ENCODE measurements at places on chromosomes 3 and 15.
A peak's percentile ranks its signal among the peaks of the same experiment; 100 is the strongest.

- DNase-seq: no peak
Measured at GRCh38 chr15:90413411-90414379, 25.7 kb downstream of the IQGAP1 start.

GRCh38 chr15:67109141-67110034, 44.0 kb downstream of the SMAD3 start:
- no peak for DNase-seq

- DNase-seq: no peak
Measured at GRCh38 chr15:98324341-98324970, 323.9 kb upstream of the IGF1R start.

DNA sequence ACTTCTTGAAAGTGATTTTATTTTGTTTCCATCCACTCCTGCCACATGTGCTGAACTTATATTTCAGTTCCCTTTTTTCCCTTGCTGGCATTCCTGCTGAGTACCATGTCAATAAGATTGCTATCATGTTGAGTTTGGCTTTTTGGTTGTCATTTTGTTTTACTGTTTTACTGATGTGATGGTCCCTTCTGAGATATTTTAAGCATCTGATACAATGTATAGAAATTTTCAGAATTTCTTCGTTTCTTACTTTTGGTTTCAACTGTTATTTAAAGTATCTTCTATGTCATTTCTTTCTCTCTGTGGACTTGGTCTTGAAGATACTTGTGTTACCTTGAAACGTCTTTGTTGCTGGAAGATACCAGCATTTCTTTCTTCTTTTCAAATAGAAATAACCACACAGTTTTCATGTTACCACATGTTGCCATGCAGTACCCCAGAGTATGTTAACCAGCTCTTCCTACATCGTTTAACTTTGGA, 14.1 kb downstream of the SIDT1 start:
- DNase-seq: no peak

DNA sequence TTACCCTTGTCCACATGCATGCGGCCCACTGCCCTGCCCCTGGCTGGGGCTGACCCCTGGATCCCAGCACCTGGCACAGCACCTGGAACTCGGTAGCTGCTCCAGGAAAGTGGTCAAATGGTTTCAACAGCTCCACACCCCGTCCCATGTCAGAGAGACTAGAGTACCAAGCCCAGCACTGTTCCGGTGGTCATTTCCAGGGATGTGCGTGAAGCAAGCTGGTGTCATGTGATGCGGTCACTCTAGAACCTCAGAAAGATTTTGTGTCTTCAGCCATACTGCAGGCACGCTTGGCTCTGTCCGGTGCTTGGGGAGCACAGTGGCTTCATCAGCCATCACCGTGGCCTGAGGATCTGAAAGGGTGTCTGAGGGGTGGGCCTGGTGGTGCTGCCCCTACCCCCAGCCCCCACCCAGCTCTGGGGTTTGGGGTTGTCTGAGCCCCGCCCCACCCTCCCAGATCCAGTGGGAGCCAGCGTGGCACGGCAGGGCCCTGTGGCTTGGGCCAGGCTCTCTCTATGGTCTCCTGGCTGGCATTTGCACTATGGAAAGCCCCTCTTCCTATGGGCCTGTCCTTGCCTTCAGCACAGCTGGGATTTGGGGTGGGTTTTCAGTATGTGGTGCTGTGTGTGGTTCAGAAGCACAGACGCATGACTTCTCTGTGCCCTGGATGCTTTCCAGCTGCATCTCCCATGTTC, 15.3 kb downstream of the APBA2 start:
- DNase-seq: no peak

GRCh38 chr3:1232276-1232675, 139.5 kb downstream of the CNTN6 start:
- DNase-seq: no peak

DNA sequence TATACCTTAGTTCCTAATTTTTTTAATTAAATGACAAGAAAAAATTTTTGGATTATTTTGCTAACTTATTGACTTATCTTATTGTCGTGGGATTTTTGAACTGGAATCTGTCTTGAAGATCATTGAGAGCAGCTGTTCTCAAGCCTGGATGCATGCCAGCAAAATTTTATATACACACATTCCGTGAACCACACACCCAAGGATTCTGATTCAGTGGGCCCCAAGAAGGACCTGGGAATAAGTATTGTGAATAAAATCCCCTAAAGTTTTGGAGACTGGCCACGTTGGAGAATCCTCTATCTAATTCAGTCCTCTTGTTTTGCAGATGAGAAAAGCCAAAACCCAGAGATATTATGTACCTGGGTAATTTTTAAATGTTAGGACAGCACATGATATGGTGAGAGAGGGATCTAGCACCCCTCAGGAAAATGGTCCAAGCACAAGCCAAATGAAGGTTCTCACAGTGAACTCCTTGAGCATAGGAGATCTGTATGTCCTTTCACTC, 55.2 kb downstream of the UNC13C start:
- no peak for DNase-seq

DNA sequence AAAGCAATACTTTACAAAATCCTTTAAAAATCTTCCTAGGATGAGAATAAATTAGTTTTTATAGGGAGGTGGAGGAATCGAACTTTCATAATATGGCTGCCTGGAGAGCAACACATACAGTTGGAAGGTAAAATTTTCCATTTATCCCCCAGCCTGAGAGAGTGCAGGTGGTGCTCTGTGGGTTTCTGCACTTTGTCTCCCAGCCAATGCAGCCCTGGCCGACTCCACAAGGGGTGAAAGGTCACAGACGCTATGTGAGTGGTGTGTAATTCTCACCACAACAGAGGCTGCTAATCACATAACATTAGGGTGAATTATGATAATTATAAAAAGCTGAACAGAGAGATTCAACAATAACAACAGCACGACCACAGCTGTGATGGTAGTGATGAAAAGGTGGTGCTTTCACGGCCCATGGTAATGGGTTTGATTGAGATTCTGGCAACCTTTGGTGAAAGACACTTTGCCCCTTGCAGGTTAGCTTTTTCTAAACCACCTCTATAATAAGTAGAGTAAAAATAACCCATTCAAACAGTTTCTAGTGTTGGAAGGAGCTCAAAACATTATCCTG, 30.1 kb upstream of the NANOGP8 start:
- peak; percentile 65 for DNase-seq

GRCh38 chr15:89444241-89445225, 51.9 kb downstream of the RHCG start:
- no peak for DNase-seq

DNA sequence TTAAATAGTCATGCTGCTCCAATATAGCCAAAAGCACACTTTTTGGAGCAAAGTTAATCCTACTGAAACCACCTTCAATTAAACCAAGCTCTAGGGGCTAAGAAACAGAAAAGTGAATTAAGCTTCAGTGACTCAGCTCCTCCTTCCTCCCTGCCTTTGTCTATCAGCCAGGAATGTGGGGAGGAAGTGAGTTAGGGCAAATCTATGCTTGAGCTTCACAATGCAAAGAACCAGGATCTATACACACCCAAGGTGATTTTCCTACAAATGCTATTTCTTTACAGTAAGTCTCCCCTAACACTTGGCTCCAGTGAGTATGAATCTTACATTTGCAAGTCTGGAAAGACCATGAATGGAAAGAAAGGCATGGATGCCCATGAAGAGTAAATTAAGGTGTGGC, 212.1 kb downstream of the P3H2 start:
- no peak for DNase-seq

DNA sequence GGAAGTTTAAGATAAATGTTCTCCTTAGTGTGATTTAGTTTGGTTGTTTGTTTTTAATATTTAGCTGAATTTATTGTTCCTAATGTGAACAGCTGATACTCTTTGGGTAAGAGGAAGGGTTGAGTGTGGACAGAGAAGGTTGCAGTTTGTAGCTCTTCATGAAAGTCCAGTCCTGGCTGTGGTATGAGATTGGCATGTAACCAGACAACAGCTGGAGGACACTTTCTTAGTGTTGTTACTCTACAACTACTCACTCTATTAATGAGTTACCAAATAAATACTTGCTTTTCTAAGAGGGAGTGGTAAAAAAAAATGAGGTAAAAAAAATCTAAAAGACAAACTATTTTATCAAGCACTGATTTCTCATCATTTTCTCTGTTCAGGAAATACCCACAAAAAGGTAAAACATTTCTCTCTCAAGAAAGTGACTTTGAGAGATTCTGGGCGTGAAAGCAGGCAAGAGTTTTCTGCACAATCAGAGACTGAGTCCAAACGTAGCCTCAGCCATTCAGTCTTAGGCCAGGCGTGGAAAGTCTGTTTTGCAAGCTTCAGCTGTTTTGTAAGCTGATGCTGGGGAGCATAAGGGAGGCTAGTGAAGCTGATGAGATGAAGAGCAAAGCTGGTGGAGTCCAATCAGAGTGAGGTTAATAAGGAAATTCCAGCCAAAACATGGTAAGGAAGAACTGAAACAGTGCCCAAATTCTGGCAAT, 138.5 kb upstream of the ARPP21 start:
- no peak for DNase-seq

DNA sequence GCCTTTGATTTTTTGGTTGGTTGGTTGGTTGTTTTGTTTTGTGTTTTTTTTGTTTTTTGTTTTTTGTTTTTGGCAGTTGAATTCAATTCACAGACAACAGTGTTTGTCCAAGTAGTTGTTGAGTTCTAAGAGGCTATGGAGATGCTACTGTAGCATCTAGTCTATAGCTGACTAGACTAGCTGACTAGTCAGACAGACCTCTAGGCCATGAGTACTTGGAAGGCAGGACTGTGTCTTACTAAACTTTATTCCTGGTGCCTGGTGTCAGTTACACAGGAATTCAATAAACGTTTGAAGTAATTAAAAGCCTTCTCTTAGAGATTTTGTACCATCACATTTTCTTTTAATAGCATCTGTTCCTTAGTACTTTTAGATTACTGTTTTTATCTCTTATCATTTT, 35.7 kb downstream of the RNF13 start:
- no peak for DNase-seq

DNA sequence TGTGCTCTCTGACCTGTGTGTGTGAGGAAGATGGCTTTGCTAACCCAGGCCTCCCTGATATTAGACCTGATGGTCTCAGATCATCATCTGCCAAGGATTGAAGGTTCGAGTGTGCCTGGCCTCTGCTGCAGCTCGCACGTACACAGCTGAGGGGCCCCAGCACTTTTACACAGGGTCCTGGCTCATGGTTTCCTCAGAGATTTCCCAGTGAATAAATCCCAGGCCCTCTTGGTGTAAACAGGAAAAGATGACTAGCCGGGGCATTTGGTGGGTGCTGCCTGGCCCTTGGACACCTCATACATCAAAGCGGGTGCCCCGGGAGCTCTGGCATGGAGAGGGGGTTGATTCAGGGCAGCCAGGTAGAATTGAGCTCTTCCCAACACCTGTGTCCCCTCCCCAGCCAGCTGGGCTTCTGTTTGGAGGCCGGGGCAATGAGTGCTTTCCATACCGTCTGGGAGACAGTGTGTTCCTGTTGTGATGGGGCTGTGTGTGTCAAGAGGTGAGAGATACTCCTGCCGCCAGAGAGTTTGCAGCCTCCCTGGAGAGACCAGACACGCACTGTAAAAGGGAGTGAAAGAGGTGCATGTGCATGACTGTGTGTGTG, 72.5 kb upstream of the TLE3 start:
- no peak for DNase-seq

DNA sequence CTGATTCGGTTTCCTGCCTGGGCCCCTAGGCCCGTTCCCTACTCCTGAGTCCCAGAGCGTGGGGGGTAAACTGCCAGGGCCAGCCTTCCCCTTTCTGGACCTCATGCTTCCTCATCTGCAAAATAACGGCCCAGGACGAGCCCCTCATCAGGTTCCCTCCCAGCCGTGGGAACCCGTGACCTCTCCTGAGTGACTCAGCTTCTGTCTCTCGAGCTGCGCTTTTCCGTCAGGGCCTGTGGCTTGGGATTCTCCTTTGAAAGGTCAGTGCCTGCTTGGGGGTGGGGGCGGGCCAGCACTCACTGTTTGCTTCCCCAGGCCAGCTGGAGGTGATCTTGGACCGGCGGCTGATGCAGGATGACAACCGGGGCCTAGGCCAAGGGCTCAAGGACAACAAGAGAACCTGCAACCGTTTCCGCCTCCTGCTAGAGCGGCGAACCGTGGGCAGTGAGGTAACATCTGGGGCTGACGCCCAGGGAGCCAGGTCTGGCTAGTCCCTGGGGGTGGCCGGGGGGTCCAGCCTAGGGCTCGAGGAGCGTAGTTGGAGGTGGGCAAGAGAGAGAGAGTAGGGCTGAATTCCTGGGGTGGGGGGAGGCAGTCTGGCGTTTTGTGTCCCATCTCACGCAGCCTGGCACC, 12.8 kb downstream of the MAN2A2 start:
- DNase-seq: no peak

- no peak for DNase-seq
Measured at GRCh38 chr3:184578218-184578617, 16.6 kb downstream of the EPHB3 start.

- peak; percentile 8 for DNase-seq
Measured at GRCh38 chr3:73192036-73192738, 130.7 kb downstream of the EBLN2 start.

- DNase-seq: peak; percentile 25
Measured at GRCh38 chr3:104596551-104596950, 770.2 kb upstream of the ALCAM start.

GRCh38 chr3:130430266-130430665, 84.8 kb downstream of the COL6A5 start:
- DNase-seq: no peak

DNA sequence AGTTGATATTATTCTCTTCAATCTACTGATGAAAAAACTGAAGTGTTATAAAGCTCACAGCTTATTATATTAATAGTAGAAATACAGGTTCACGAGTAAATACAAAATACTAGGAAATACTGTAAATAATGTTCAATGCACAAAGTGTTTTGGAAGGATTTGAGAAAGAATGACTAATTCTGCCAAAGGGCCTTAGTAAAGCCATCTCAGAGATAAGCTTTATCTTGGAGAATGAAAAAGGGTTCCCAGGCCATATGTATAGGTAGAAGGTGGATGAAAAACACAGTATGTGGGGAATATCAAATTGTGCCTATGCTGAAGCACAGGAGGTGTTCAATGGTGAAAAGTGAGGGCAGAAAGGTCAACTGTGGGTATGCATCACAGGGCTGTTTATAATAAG, 123.5 kb downstream of the CMSS1 start:
- DNase-seq: no peak

DNA sequence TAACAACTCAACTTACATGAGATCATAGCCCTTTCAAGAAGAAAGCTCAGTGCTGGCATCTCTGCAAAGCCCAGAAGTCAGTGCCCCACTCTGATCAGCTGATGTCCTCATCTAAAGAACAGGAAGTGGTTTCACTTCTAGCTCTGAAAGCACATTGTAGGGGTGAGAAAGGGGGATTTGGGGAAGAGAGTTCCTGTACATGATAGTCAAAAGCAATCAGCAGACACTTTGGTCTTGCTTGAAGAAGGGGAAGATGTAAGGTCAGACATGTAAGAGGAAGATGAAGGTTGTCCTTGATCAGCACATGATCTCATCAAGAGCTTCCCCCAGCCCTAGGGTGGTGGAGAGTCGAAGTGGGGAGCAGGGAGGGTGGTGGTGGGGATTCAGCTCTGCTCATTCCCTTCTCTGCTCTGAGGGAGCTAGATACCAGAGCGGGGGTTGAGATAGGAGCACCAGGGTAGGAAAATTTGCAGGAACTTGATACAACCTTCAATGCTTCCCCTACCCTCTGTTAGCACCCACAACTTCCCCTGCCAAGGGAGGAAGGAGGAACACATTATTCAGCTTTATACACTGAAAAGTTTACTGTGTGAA, 76.4 kb upstream of the ETV5 start:
- no peak for DNase-seq

- no peak for DNase-seq
Measured at GRCh38 chr3:186665625-186666188, at the start of gene HRG. TSS of gene HRG (plus strand) at chr3:186666014. CDS start at chr3:186666032, 18 bp downstream.

GRCh38 chr15:29924750-29925149, 102.5 kb upstream of the TJP1 start:
- peak; percentile 68 for DNase-seq
